GM13976 (cell line): ENCODE measurements at places on chromosomes 11 and 22.

DNA sequence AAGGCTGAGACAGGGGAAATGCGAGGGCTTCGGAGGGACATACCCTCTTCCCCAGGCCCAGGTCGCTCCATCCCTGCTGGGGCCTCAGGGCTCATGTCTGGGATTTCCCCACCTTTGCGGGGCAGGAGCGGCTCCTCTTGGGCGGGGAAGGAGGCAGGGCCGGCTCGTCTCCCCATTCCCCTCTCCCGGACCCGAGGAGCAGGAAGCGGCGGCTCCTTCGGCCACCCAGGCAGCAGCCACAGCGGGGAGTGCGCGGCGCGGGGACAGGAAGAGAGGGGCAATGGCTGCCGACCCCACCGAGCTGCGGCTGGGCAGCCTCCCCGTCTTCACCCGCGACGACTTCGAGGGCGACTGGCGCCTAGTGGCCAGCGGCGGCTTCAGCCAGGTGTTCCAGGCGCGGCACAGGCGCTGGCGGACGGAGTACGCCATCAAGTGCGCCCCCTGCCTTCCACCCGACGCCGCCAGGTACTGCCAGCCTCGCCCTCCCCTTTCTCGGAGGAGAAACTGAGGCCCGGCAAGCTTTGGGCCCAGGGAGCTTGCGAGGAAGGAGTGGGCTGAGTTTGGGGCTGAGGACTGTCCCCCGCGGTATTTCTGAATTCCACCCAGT is at the start of gene ANKK1:
Gene ANKK1 (plus strand): TSS at position 175 of the 607 bp plus-strand sequence. CDS start 106 bp downstream, at position 281.
- no peak for DNase-seq

DNA sequence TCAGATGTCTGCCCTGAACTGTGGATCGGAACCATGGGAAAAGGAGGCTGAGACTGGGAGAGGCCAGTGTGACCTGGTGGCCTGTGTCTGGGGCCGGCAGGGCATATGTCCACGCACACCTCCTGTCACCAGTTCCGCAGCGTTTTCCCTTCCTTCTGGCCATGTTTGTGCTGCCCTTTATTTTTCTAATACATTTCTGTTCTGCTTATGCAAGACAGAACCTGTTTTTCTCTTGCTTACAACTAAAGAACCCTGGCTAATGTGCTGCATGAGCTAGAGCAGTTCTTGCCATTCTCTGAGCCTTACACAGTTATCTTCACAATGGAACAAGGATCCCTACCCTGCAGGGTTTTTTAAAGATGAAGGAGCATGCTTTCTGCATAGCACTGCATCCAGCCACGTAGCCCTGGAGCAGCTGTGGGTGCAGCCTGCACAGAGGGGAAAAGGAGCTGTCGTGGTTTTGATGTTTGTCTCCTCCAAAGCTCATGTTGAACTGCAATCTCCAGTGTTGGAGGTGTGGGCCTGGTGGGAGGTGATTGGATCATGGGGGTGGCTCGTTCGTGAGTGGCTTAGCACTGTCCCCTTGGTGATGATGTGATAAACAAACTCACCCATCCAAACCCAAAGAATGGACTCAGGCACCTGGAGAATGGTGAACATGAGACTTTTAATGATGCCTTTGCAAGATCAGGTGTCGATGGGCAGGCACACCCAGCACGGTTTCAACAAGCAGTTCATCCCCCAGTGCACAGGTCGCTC is 84.8 kb upstream of the SHANK2 start:
- no peak for DNase-seq

GRCh38 chr11:11472106-11472505 is 119.1 kb upstream of the CSNK2A3 start:
- DNase-seq = no peak

DNA sequence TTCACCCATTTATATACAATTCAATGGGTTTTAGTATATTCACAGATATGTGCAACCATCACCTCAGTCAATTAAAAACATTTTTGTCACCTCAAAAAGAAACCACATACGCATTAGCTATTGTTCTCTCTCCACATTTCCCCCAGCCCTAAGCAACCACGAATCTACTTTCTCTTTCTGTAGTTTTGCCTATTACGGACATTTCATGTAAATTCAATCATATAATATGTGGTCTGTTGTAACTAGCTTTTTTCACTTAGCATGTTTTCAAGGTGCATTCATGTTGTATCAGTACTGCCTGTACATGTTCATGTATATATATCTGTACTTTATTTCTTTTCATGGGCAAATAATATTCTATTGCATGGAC is 104.7 kb upstream of the RRM1 start:
- DNase-seq = peak; percentile 28

DNA sequence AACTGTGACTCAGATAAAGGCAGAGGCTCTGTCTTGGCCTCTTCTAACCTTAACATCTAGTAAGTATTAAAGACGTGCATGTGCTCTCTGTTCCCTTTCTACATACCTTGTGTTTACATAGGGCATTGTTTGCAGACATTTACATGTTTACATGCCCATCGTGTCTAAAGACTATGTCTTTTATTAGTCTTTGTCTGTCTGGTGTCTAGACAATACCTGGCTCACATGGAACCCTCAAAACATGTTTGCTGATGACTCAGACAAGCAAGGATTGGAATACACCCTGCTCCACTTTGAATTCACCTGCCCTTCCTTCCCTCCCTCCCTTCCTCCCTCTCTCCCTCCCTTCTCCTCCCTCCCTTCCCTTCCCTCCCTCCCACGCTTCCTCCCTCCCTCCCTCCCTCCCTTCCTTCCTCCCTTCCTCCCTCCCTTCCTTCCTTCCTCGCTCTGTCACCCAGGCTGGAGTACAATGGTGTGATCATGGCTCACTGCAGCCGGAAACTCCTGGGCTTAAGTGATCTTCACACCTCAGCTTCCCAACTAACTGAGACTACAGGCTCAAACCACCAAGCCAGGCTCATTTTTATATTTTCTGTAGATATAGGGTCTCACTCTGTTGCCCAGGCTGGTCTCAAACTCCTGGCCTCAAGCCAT is 23.7 kb upstream of the SORL1-AS1 start:
- DNase-seq = no peak

- no peak for DNase-seq
Measured at GRCh38 chr11:33320016-33320813, 63.0 kb downstream of the HIPK3 start.

DNA sequence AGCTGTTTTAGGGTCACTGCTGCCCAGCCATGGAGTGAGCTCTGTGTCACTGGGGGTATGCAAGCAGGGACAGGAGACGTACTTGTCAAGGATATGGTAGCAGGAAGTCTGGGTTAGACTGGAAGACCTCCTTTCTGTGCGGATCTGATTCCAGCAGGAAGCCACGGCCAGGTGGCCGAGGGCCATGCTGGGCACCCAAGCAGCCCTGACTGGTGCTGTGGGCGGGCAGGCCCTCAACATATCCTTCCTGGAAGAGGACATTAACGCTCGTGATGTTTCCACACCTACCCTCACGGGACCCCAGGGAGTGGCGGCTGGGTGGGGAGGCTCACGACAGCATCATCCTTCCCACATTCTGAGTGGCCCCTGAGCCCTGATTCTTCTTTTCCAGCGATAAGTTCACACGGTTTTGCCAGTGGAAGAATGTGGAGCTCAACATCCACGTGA is 8.7 kb upstream of the ANKRD13D start:
- DNase-seq = no peak

GRCh38 chr11:86818462-86819192 is 18.3 kb downstream of the PRSS23 start:
- peak; percentile 56 for DNase-seq

GRCh38 chr22:25697181-25697664 is 44.8 kb upstream of the MYO18B start:
- no peak for DNase-seq
